CD4-positive, alpha-beta T cell treated with Interleukin-17A for 4 hours (primary cell): ENCODE measurements at places on chromosomes 7 and 10.

GRCh38 chr10:84172467-84173356 is 889 bp upstream of the GPR15LG start:
- no peak for DNase-seq

DNA sequence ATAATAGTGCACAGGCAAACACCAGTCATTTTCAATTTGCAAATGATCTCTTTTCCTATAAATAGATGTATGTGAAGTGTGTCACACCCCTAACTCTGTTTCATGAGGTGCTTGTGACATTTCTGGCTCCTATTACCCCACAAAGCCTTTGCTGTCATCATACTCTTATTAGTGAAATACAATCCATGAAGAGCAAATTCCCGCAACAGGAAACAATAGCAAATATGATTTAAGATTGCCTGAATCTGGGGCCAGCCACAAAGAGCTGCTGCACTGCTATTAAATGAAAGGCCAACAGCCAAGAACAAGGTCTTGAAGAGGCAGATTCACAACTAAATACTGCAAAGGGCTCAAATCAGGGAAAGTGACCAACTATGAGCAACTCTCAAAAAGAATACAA is 96.3 kb upstream of the CAV2 start:
- DNase-seq = no peak

- no peak for DNase-seq
These were observed 963.4 kb downstream of the CNTNAP2 start for GRCh38 chr7:147079921-147080420.

GRCh38 chr7:24361001-24361400 is 77.0 kb downstream of the NPY start:
- no peak for DNase-seq

GRCh38 chr7:6074612-6075380 is 43.6 kb downstream of the ANKRD61 start:
- no peak for DNase-seq

- no peak for DNase-seq
These were observed 41.6 kb downstream of the KMT2E start for GRCh38 chr7:105055621-105056020.

DNA sequence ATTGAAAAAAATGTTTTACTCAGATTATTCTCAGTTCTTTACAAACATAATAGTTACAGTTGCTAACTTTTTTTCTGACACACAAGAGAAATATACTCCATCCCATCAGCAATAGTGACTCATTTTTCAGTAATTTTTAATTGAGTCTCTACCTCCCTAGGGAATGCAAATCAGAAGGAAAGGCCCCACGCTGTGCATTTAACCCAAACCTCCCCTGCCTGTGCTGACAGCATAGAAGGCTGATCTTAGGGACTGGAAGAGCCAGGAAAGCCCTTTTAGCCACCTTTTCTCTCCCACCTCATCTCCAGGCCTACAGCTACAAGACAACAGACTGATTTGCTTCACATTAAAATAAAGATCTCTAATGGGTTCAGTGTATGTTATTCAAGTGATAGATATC is 24.7 kb upstream of the PIK3CG start:
- DNase-seq = no peak

GRCh38 chr10:43308986-43309385 is 42.1 kb upstream of the RASGEF1A start:
- no peak for DNase-seq
